ENCODE measurements at places on chromosomes 1 and 21.
A peak's percentile ranks its signal among the peaks of the same experiment; 100 is the strongest.

DNA sequence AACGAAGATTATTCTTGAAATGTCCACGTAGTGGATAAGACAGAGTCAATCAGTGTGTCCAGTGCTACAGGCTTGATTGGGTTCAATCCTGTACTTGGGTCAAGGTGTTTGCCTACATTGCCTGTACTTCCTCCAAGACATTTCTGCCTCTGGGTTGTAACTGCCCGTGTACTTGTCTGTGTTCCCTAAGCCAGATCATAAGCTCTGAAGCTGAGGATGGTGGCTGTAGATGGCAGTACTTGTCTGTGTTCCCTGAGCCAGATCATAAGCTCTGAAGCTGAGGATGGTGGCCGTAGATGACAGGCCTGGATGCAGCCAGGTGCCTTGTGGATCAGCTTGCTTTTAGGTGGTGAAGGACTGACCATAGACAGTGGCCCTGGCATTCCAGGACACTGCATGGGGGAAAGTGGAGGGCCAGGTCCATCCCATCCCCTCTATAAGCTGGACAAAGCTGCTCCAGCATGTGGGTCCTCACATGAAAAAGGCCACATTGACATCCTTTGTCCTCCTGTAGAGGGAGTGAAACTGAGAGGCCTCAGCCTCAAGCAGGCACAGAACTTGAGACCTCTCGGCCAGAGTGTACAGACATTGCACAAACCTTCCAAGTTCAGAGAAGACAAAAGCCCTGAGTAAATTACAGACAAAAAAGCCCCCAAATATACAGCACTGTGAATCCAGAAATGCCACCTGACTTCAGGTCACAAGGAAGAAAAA lies 2.0 kb upstream of the SRM start:
- no peak for DNase-seq

GRCh38 chr1:239951511-239952140 lies 140.1 kb upstream of the FMN2 start:
- peak; percentile 82 for DNase-seq

- DNase-seq = no peak
Measured at GRCh38 chr1:235012436-235013210, 116.0 kb downstream of the TOMM20 start.

DNA sequence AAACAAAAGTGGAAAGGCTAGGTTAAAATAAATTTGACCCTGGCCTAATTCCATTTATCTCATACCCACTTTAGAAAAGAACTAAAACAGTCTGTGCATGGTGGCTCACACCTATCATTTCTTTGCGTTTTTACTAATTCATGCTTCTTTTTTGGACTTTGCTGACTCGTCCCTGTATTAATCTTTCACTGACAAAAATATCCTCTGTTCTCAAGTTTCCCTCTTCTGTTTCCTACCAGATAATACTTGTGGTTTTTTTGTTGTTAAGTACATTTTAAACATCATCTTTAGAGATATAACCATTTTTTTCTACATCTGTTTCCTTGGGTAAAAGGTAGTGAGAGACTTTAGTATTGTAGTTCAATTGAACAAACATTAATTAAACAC lies 11.5 kb downstream of the CNST start:
- DNase-seq = peak; percentile 23

- no peak for DNase-seq
Measured at GRCh38 chr1:225435957-225436392, 8.1 kb upstream of the LBR start.

DNA sequence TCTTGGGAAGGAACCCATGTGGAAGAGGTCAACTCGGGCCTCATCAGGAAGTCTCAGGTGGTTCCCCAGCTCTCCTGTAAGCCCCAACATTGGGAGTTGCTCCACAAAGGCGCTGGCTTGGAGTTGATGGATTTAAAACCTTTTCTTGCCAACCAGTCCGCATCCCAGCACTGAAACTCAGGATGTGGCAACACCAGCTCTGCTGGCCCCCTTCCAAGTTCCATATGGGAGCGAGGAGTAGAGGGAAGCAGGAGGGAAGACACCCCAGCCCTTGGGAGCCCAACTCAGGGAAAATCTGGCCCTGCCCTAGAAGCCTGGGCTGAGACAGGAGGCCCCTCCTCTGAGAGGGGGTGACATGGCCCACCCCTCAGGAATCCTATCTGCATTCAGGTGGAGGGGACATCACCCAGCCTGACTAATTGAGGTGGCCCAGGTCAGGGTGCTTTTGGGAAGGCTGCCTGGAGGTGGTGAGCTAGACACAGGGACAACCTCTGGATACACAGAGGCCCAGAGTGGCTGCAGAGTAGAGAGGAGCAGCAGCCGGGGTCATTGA lies 33.1 kb upstream of the DMBX1 start:
- no peak for DNase-seq
